ENCODE measurements at places on chromosomes 1 and 21. TPM values are rescaled to one million over a fixed set of nuclear protein-coding genes. Genes with fewer than 3 reads are reported as not detected.
A peak's percentile ranks its signal among the peaks of the same experiment; 100 is the strongest.

S100A7 gene
- not detected for total RNA-seq

DNA sequence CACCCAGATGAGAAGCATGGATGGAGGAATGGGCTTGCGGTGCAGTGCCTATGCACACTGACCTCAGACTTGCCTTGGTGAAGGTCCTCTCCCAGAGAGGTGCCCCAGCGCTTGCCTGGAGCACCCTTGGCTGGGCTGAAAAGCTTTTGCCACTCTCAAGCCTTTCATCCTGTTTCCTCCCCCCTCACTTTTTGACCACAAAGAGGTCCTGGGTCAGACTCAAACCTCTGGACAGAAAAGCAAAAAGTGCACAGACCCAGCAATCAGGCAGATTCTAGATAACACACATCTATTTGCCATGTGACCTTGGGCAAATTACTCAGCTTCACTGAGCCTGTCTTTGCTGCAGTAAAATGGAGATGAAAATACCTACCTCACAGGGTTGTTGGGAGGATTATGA, 7.3 kb downstream of the TMEM35B start:
- peaks cover 11% of the 10 kb centered on the region for H3K36me3 ChIP-seq
- no peaks in the 10 kb centered on the region for H3K27me3 ChIP-seq
- DNase-seq: no peak
- no peak overlapping the region for H3K4me3 ChIP-seq

DNA sequence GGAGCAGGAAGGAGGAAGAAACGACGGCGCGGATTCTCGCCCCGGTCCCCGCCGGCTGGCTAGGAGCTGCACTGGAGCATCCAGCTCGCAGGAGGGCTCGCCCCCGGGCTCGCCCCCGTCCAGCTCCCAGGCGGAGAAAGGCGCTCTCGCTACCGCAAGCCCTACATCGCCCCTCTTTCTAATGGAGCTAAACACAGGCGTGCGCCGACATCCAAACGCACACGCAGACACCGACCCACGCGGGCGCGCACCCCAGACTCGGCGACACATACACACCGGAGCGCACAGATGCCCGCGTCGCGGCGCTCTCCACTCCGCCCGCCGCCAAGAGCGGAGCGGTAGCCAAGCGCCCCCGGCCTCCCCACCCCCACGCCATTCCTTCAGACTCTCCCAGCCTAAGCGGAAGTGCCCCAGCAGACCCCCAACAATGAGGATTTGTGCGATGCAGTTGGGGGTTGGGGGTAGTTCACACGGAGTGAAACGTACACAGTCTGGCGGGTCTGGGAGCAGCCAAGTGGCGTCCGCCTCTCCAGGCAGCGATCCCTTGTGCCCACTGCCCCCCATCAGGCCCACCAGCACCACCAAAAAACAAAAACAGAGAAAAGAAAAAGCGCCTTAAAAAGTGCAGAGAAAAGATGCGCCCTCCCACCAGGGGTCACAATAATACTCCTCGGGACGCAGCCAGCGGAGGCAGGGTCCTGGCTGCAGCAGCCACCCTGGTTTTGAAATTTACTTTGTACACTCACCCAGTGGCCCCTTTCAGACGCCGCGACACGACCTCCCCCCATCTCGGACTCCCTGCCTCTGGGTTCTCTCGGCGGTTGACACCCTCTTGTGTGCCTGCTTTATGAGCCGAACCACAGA, 1.4 kb downstream of the DAB1 start:
- no peak overlapping the region for H3K27ac ChIP-seq
- peak overlapping the region; percentile 49 for H3K4me3 ChIP-seq
- no peaks in the 10 kb centered on the region for H3K36me3 ChIP-seq
- peaks cover 27% of the 10 kb centered on the region for H3K27me3 ChIP-seq
- peaks cover 23% of the 10 kb centered on the region for H3K4me1 ChIP-seq

GRCh38 chr1:59034925-59035324, 251.1 kb upstream of the JUN start:
- H3K4me1 ChIP-seq: no peaks in the 10 kb centered on the region
- no peaks in the 10 kb centered on the region for H3K36me3 ChIP-seq

GRCh38 chr1:163275222-163275621, 46.5 kb upstream of the NUF2 start:
- DNase-seq: no peak
- no peak overlapping the region for H3K4me3 ChIP-seq
- H3K36me3 ChIP-seq: no peaks in the 10 kb centered on the region
- H3K27ac ChIP-seq: no peak overlapping the region
- no peaks in the 10 kb centered on the region for H3K27me3 ChIP-seq
